Cardiac fibroblast (primary cell): ENCODE measurements at places on chromosomes 5 and 9.
A peak's percentile ranks its signal among the peaks of the same experiment; 100 is the strongest.

DNA sequence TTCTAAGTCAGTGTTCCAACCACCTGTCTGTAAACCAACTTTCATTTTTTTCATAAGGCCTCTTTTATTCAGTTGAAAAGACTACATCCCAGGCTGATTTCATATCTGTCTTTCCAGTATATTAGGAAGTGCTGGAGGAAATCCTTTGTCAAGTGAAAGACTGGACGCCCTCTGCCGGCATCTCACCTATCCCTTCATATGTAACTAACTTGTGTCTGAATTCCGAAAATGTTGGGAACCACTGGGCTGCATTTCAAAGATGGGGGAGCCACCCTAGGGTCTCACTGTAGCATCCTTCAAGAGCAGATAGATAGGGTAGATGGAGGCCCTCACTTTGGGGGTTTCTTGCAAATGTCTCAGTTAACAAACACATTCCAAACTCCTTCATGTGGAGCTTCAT is 569.8 kb downstream of the CTNND2 start:
- no peak for DNase-seq

GRCh38 chr5:176425138-176425537 is 8.8 kb upstream of the CLTB start:
- DNase-seq = no peak

- DNase-seq = no peak
These were observed 62.5 kb upstream of the PTPN3 start for GRCh38 chr9:109560470-109561132.

GRCh38 chr5:74069741-74070140 is 443.7 kb downstream of the ARHGEF28 start:
- no peak for DNase-seq

- DNase-seq = peak; percentile 92
These were observed 33.6 kb upstream of the GLIPR2 start for GRCh38 chr9:36102742-36103495.

DNA sequence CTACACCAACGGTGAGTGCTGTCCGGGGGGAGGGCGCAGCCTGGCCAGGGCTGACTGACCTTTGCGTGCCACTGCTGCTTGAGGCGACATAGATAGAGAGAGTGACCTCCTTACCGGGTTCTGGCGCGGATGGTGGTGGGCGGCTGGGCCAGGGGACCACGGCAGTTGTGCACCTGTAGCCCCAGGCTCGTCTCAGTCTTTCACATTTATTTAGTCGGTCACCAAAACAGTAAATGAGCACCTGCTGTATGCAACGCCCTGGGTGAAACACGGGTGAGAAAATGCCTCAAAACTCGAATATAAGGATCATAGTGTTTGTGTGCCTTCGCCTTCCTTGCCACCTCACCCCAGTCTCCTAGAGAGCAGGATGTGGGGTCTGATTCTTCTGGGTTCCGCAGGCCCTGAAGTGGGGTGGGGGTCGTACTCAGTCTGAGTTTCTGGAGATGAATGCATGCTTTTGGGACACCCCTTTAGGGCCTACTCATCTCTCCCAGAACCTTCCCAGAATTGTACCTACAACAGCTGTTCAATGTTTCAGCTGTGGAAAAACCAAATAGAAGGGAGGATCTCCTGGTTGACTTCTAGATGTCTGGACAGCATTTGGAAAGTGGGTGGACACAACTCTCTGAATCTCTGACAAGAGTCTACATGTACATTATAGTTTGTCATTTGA is 714 bp downstream of the SEC24A start:
- peak; percentile 24 for DNase-seq

- DNase-seq = no peak
These were observed 25.0 kb downstream of the SGTB start for GRCh38 chr5:65696892-65697291.

GRCh38 chr5:154331232-154331631 is 114.6 kb upstream of the SAP30L start:
- no peak for DNase-seq

- no peak for DNase-seq
These were observed 311.6 kb downstream of the ISL1 start for GRCh38 chr5:51694826-51695225.

DNA sequence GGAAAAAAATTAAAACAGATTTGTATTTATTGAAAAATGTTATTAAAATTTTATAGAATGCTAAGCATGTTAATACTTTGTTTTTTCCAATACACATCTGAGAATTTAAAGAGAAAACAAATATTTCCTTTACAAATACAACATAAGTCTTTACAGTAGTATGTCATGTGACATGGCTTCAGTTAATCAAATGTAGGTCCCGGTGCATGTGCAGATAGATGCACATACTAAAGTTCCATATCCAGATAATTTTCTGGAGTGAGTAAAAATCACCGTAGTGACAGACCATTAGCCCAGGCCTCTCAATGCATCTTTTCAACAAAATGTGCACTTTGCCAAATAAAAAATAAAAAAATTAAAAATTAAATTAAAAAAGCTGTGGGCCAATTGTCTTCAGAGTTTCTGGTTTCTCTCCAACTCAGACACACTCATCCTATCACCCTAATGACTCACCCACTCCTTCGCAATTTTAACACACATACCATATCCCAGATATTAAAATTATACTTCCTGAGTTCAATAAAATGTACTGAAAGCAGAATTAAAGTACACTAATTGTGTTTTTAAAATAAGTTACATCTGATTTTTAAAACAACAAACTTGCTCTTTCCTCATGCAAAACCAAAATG is 508.1 kb downstream of the NR2F1-AS1 start:
- DNase-seq = peak; percentile 59

DNA sequence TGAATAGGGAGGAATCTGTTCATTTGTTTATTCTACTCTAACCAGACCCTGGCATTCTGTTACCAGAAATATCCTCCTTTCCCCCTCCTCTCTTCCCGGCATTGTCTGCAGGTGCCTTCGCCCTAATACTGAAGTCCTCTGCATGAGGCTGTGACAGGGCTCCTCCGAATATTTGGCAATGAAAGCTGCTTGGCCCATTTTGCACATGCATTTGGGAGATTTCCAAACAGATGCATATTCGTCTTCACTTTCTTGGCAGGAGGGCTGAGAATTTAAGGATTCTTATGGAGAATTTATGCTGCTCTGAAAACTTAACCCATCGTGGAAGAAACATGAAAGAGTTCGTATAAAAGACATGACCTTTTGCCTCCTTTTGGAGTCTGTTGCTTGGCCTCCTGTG is 484.0 kb downstream of the ZNF608 start:
- DNase-seq = no peak

DNA sequence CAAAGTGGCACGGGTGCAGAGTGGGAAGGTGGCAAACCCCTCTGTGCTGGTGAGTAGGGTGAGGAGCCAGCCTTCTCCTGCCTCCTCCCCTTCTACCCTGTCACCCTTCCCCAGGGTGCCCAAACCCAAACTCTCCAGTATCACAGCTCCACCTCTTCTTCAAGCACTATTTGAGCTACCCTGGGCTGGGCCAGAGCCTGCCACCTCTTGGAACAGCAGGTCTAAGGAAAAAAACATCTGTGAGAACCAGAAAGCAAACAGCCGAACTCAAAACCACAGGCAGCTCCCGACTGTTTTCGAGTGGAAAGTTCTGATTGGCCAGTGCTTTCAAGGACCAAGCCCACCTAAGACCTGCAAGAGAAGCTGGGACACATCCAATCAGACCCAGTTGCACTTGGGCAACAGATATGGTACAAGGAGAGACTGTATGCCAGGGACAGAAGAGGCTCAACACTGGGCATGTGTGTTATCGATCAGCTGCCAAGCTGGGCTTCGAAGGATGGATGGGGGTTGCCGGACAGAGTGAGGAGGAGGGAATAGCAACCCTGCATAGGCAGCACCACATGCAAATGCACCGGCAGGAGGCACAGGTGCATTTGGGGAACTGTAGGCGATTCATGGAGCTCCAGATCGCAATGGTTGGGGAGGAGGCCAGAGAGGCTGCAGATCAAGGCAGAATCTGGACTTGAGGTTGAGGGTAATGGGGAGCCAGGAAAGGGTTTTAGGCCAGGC is 19.7 kb downstream of the ACSL6 start:
- DNase-seq = no peak

GRCh38 chr9:38127271-38127839 is 58.3 kb upstream of the SHB start:
- no peak for DNase-seq

DNA sequence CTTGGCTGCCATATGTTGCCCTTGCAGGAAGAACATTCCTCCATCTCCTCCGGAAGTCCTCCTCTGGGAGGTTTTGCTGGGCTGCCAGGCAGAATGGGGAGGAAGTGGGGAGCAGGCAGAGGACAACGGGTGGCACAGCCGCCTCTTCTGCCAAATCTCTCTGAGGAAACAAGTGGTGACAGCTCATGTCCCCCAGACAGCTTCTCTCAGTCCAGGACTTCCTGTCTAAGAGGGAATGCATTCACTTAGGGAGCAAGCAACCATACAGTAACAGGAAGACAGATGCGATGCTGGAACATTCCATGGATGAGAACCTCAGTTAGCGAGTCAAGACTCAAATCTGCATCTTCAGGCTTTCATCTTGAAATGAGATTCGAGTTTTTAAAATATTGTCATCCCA is 701.0 kb downstream of the SEMA5A start:
- peak; percentile 53 for DNase-seq

DNA sequence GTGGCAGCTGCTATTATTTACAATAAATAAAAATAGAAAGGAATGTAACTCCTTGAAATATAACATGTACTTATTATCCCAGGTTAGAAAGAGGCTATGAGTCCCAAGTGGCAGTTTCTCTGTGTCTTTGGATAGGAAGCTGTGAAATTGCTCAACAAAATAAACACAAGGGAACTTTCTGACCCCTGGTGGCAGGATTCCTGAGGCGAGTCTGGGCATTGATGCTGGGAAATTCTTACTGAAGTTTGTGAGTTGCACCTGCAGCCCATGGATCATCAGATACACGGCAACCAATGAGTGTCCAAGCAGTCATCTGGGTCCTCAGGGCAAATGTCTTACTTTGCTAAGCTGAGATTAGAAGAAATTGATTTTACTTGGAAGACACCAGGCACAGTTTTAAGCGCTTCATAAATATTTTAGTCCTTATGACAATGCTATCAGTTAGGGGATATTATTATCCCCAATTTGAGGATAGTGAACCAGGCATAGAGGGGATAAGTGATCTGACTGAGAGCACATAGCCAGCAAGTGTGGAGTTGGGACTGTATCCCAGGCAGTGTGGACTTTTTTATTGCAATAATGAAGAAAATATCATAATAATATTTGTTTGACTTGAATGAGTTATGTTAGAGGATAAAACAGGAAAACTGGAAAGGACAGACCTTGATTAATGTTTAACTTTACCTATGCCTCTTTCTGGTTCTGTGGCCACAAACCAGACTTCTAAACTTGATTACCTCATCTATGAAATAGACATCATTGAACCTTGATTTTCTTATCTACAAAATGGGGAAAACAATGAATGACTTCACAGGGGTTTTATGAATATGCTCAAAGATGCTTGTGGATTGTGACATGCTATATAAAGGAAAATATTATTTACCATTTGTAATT is 265.5 kb upstream of the ADAMTSL1 start:
- DNase-seq = peak; percentile 71

- DNase-seq = no peak
These were observed 180.8 kb upstream of the KLF9 start for GRCh38 chr9:70595211-70595610.

- peak; percentile 59 for DNase-seq
These were observed 9.9 kb downstream of the ZBED3 start for GRCh38 chr5:77076961-77077828.

- no peak for DNase-seq
These were observed 487.7 kb downstream of the MAT2B start for GRCh38 chr5:163993126-163993525.

DNA sequence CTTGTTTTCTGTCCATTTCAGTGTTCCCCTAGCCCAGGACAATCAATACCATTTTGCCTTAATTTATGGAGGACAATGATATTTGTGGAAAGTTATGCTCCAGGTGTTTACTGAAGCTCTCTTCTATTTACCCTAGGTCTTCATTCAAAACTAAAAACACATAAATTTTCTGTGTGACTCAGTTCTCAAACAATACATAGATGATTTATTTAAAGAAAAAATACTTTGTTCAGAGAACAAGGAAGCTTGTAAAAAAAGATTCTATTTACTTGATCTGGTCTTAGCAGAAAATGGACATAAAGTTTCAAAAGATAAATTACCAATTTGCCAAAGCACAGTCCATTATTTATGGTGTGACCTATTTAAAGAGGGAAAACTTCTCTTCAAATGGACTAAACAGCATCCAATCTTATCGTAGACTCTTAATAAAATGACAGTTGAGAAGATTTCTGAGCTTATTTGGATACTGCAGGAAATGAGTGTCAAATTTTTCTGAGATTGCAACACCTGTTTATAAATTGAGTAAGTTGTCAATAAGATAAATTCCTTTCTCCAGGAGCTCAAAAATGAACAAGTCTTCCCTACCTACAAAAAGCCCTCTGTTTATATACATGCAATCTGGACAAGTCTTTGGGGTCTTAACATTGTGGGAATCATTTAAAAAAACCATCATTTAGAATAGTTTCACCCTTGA is 627.2 kb downstream of the PSAT1 start:
- no peak for DNase-seq

DNA sequence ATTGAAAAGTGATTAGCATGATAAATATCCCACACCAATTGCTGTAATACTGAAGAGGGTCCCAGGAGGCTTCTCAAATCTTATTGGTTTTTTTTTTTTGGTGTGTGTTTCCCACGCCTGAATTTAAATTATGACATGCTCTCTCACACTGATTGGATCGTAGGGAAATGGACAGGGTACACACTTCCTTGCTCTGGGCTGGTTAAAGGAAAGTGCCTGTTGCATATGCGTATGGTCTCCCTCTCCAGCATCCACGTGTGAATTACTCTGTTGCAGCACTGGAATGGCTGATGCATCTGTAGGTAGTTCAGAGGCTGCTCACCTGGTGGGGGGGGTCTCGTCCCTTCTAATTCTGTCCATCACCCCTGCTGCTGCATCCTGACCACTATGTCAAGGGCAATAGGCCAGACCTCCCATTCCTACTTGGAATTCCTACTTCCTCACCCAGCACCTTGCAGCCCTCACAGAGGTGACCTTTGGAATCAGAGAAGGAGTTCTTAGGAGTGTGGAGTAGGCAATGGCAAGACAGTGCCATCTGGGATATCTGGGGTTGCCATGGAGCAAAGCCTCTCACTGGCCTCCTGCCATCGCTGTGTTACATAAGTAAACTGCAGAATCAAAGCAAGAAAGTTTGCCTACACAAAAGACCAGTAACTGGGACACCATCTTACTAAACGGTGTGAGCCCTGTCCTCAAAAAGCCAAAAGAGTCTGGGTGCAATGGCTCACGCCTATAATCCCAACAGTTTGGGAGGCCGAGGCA is 71.4 kb upstream of the FBXW11 start:
- no peak for DNase-seq
